ENCODE measurements at places on chromosomes 7 and 10.

- DNase-seq, result no peak
Measured at GRCh38 chr7:131967216-131967730, 410.8 kb upstream of the PODXL start.

DNA sequence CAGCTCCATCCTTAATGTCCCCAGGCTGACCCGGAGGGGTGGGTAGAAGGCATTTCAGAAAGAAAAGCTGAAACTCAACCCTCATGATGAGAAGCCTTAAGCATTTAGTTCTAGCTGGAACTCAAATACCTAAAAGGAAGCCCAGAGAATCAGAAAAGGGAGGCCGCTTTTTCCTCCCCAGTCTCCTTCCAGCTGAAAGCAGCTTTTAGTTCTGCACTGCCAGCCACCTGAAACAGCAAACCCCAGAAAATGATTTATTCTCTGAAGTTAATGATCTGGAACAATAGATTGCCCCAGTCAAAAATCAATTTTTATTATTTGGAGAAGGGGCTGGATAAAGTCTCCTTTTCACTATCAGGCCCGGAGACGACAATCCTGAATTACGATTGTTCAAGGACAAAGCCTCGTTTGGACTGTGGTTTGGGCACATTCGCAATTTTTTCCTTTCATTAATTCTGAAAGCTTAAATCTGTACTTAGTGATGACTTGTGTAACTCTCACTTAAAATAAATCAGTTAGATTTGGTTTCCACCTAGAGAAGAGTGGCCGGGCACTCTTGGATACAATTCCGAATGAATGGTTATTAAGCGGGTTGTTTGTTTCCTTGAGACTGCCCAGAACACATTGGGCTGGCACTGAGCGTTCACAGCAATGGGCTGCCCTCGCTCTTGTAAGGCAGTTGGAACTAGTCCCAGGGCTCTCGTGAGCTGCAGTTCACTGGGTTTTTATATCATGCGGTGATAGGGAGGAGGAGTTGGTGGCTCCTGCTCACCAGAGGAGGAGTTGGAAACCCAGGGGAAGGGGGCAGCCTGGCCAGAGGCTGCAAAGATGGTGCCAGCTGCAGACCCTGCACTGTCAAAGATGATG lies 262.2 kb downstream of the CCSER2 start:
- no peak for DNase-seq

- DNase-seq, result no peak
Measured at GRCh38 chr7:130418306-130418705, 22.5 kb downstream of the CEP41 start.

- DNase-seq, result no peak
Measured at GRCh38 chr10:100103581-100103980, 21.9 kb upstream of the CPN1 start.

DNA sequence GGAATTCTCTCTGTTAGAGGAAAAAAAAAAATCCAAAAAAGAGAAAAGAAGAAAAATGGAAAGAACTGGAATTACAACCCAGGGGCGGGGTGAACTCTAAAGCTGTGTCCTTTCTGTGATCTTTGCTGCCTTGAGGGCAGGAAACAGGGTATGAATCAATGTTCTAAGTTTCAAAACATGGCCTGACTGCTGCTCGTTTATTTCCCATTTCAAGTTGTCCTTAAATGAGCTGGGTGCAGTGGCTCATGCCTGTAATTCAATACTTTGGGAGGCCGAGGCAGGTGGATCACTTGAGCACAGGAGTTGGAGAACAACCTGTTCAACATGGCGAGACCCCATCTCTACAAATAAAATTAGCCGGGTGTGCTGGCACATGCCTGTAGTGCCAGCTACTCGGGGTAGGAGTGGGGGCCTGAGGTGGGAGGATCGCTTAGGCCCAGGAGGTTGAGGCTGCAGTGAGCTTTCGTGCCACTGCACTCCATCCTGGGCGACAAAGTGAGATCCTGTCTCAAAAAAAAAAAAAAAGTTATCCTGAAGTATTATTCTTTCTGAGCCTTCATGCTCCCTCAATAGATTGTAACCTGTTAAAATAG lies 24.7 kb upstream of the TFAM start:
- DNase-seq, result peak; percentile 11

GRCh38 chr10:112952282-112953173 lies 2.5 kb downstream of the TCF7L2 start:
- DNase-seq, result peak; percentile 29

DNA sequence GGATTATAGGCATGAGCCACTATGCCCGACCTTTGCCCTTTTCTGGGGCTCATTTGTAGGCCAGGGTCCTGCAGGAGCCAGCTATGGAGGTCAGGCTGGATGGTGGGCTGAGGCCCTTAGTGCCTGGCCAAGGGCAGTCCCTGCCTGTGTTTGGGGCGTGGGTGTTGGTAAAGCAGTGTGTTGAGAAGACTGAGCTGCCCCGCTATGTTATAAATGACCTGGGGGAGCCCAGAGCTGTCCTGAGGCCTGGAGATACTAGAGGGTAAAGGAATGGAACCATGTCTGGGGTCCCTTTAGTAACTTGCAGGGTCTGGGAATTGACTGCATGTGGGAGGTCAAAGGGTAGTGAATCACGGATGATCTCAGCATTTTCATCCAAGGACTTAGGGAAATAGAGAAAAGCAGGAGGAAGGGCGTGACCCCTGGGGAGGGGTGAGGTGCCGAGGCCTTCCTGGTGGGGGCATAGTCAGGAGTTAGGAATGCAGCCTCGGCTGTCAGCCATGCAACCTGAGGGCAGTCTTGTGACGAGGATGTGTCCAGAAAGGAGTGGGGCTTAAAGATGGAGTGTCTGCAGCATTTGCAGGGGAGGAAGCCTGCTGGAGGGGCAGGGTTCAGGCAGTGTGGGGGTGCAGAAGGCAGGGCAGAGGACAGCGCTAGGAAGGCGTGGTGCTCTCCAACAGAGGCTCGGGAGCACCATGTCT lies 31.5 kb downstream of the TMEM248 start:
- peak; percentile 79 for DNase-seq

GRCh38 chr7:156131881-156132280 lies 319.6 kb upstream of the SHH start:
- DNase-seq, result no peak

DNA sequence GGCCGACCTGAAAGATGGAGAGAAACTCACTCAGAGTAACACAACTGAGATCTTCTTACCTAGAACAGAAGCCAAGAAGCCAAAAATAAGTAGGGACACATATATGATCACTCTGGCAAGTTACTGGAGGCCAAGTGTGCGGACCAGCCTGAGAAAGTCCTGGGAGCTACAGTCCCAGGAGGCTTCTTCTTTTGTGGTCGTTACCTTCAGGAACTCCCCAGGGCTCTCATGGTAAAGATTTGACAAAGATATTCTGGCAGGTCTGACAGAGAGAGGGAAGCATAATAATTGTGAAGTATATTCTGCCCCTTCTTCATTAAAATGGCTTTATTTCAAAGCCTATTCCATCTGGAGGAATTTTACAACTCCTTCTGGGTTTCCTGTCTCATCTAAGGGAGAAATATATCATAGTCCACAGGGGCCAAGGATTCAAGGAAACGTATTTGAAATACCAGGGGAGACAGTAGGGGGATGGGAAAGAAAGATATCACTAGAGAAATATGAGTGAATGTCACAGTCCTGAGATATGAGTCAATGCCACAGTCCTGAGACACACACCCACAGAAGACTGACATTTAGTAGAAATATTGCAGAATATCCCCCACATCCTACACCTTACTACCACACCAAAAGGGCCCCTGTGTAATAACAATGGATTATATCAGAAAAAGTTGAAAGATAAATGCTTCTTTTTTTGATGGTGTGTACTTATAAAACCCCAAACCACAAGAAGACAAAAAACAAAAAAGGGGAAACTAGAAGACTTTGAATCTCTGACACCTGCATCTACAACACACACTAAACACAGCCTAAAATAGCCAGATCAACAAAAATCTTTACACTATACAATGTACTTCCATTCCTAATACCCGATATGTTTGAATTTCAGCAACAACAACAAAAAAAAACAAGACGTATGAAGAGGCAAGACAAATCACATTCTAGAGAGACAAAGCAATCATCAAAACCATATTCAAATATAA lies 594.2 kb upstream of the NRG3 start:
- DNase-seq, result no peak

- DNase-seq, result no peak
Measured at GRCh38 chr7:36167403-36168050, 14.5 kb downstream of the EEPD1 start.

- no peak for DNase-seq
Measured at GRCh38 chr7:155531681-155532080, 14.7 kb downstream of the CNPY1 start.

DNA sequence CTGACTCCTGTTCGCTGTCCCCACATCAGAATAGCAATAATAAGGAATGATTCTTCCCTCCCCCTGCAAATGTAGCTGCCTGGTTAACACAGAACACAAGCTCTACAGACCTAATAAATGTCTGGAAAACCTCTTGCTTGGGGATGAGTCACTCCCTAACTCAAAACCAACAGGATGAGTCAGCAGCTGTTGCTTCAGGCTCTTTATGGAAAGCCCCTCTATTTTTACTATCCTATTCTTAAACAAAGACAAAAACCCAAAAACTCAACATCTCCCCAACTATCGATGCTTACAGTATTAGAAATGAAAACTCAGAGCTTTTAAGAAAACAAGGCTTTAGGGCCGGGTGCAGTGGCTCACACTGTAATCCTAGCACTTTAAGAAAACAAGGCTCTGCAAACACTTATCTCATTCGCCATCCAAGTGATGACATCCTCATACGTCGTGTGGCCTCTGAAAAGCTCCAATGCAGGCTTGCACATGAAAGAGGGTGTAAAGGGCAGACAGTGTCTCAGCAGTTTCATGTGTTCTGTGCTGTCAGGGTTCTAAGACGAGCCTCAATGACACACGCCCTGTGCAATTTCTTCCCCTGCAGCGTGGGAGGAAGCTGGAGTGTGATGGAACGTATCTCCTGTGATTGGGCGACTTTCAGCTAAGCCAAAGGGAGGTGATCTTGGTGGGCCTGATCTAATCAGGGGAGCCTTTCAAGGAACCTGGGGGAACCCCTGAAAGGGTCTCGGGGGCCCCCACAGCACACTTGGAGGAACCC lies 70.1 kb downstream of the AMZ1 start:
- DNase-seq, result peak; percentile 86

DNA sequence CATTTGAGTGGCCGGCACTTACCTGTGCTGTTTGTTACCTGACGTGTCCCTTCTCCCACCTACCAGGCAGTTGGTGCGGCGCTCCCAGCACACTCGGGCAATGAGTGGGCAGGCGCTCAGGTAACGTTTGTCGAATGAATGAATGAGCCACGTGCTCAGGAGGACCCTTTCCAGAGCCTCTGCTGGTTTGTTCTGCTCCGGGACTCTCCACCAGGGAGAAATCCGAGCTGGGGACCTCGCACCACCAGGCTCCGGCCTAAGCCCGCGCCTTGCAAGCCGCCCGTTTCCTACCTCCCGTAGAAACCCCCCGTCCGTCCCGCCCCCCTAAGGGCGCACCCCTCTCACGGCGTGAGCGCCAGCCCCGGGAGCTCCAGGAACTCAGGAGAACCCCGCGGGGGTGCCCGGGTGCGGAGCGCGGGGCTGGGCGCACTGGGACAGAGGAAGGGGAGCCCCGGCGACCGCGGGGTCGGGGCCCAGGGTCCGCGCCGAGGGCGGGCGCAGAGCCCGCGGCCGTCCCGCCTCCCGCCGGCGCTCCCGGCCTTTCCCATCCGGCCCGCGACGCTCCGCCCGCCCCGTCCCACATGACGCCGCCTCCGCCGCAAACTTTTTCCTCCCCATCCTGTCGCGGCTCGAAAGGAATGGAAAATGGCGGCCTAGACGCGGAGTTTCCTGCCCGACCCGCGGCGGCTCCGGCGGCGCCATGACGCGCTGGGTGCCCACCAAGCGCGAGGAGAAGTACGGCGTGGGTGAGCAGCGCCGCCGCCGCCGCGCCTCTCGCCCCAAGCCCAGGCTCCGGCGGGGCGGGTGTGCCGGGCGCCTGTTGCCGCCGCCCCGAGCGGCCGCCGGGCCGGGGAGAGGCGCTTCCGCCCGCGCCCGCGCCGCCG lies at the start of gene DOCK1:
Gene DOCK1 (plus strand): TSS at position 611 of the 884 bp plus-strand sequence. CDS start 90 bp downstream, at position 701.
- DNase-seq, result peak; percentile 93

DNA sequence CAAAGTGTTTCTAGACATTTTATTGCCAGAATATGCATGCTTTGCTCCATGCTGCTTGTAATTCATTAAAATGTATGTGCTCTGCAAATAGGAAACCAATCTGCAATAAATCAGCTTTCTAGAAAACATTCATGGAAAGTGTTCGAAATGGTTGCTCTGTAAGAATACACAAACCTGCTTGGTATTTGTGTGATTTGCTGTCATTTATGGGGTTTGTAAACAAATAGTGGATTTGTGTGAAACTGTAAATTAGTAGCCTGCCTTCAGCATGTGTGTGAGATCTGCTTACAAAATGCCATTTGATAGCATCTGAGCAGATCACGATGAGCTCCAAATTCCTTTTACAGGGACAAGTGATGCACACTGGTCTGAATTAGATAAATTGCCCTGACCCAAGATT lies 219.0 kb upstream of the CSTF2T start:
- DNase-seq, result no peak

DNA sequence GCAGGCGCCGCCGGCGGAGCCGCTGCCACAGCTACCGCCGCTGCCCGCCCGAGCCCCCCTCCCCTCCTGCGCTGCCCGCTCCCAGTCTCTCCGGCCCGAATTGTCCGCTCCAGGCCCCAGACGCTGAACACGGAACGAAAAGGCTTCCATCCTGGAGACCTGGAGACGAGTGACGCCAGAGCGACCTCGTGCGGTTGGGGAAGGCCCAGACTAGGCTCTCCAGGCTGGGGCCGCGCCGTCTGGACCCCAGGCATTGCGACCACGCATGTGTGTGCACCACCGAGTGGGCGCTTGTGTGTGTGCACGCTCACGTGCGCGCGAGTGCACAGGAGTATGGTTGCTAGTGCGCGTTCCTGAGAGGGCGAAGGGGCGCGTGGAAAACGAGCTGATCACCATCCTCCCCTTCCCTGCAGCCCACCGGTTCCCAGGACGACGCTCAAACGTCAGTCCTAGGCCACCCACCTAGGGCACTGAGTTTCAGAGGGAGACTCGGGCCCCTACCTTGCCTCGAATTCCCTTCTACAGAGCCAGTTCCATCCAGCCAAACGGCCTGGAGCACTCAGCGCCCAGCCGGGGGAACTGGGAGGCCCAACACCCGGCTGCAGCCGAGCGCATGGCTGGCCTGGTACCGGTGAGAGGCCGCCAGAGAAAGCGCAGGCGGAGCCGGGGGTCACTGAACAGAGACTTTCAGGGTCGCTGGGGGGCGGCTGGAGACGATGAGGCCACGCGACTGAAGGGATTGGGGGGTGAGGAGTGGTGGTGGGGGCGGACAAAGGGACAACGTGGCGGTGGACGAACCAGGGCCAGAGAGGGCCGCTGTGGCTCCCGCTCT lies 11.6 kb downstream of the LBX1 start:
- peak; percentile 61 for DNase-seq

Measured in AG20443 (cell line).